Posterior vena cava (tissue), 2 donors: ENCODE measurements at places on chromosomes 7 and 10. TPM values are rescaled to one million over a fixed set of nuclear protein-coding genes. Genes with fewer than 3 reads are reported as not detected.

GRCh38 chr7:151579644-151580043, 59.9 kb upstream of the RHEB start:
- no peak for DNase-seq

DNA sequence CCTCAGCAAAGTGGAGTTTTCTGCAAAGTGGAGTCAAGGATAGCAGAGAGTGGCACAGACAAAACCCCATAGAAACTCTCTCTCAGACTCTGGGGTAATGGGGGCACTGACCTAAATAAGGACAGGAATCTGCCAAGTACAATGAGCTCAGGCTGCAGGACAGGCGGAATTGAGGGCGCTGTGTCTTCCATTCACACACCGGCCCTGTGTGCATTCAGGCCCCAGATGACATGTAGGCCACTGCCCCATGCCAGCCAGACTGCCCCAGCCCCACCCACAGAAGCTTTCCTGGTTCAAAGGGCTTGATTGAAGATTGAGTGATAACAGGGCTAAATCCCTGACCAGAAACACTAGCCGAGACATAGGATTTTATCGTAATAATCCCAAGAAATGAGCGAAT, 52.7 kb downstream of the EEPD1 start:
- DNase-seq: no peak

The FLNC gene
- 440 TPM for total RNA-seq

The ABCB4 gene
- total RNA-seq: 3.7 TPM
